ENCODE measurements at places on chromosomes 16 and 17.

GRCh38 chr16:27879601-27880247 is 183.8 kb downstream of the GSG1L start:
- DNase-seq, result no peak

GRCh38 chr17:557371-557770 is 157.3 kb downstream of the VPS53 start:
- DNase-seq, result no peak

- no peak for DNase-seq
Measured at GRCh38 chr17:16439811-16440351, 24.5 kb downstream of the TRPV2 start.

GRCh38 chr17:68853439-68853838 is 101.8 kb downstream of the ABCA8 start:
- DNase-seq, result no peak

GRCh38 chr16:23807028-23807427 is 28.8 kb upstream of the PRKCB start:
- no peak for DNase-seq

GRCh38 chr16:54627616-54628015 is 303.0 kb upstream of the IRX5 start:
- DNase-seq, result no peak

DNA sequence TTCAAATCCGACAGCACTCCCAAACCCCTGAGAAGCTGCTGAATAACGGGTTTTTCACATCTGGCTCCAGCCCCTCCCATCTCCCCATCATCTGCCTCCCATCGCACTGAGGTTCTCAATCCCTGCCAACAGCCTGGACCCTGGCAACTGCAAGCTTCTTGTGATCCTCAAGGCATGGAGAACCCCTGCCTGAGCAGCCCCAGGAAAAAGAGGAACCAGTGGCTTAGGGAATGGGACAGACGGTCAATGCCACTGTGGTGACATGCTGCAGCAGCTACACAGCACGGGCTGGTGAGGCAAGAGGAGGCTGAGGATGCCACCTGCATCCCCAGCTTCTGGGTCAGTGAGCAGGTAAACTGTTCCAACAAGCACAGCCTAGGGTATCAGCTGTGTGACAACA is 3.3 kb upstream of the MBTPS1 start:
- no peak for DNase-seq

- no peak for DNase-seq
Measured at GRCh38 chr16:76114681-76115080, 162.5 kb upstream of the CNTNAP4 start.

- DNase-seq, result peak; percentile 60
Measured at GRCh38 chr17:57440522-57441269, 184.4 kb downstream of the MSI2 start.

Data from liver (tissue), 10 donors.